ENCODE measurements at places on chromosomes 12 and 14.

- no peak for DNase-seq
These were observed 52.2 kb upstream of the CD163 start for GRCh38 chr12:7555752-7556151.

DNA sequence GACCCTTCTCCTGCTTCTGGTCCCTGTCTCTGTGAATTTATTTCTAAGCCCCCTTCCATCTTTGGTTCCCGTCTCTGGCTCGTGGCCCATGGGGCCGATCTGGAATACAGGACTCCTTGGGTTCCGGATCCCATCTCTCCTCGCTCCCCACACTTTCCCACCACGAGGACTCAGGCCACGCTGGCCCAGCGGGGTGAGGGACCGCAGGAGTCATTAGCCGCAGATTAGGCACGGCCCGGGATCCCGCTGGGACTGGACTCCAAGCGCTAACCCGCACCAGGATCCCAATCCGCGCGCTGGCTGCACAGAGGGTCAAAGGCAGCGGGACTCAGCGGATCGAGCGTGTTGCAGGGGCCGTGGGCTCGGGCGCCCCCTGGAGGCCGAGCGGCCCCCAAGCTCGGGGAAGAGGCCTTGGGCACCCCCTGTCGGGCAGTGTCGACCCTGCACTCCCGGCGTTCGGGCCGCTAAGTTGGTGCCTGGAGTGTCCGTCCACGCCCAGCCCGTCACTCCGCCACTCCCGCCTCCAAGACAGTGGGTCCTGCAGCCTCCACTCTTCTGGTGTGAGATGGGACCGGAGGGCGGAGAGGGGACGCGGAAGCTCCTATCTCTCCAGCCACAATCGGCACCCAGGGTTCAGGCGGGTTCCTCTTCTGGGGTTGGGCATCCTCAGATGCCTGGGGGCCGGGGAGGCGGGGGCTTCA is 9.5 kb downstream of the SHMT2 start:
- DNase-seq: peak; percentile 98

DNA sequence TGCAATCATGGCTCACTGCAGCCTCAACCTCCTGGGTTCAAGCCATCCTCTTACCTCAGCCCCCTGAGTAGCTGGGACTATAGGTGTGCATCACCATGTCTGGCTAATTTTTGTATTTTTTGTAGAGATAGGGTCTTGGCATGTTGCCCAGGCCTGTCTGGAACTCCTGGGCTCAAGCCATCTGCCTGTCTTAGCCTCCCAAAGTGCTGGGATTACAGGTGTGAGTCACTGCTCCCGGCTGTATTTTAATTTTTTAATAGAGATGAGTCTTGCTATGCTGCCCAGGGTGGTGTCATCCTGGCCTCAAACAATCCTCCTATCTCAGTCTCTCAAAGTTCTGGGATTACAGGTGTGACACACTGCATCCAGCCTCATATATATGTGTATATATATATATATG is 31.7 kb upstream of the GPRC5A start:
- no peak for DNase-seq

DNA sequence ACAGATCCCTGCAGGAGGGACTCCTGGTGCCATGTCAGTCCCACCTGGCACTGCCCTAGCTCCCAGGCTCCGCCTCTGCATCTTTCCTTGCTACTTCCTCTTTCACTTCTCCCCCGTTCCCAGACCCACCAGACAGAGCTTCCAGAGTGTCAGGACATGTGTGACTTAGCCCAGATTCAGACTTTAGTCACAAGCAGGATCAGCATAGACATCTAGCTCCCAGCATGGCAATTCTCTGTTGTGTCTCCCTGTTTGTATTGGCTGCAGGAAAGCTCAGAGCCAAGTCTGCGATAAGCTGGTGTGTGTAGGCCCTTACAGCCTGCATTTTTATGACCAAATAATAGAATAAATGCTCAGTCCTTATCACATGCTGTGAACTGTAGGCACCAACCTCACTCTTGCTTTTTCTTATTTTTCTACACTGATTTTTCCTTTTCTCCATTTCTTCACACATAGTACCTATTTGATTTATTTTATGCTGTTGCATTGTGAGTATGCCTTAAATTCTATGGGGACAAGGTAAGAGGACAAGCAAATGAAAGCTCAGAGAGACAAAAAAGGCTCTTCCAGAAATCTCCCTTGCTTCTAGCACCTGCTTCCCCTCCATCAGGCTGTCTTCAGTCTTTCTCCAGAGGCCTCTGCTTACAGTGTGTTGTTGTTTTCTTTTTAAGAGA is 5.9 kb downstream of the DHRS2 start:
- DNase-seq: no peak

DNA sequence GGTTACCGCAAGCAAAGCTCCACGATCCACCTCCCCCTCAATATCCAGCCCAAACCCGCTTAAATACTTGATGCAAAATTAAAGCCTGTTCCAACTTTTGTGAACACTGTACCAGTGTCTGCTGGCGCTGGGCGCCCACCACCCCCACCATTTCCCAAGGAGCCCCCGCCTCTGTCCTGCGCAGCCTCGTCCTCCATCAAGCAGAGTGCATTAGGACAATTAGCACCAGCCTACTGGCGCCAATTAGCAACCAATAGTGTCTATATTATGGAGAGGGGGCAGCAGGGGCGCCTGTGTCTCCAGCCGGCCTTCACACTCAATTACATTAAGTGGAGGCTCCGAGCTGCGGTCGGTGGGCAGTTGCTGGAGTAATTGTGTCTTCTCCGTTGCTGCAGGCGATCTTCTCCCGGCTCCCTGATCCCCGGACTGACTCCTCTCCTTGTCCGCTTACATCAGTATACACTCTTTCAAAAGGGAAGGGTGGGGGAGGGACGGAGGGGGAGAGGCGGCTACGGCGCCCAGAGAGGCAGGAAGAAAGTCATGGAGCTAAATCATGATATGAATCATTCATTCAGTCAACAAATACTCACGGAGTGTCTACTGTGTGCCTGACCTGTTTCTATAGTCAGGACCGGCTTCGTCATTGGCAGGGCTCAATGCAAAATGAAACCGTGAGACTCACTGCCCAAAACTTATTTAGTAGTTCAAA is 707.3 kb downstream of the MED13L start:
- DNase-seq: no peak

- DNase-seq: peak; percentile 52
These were observed 736.8 kb upstream of the USP15 start for GRCh38 chr12:61523276-61523992.

- no peak for DNase-seq
These were observed 10.4 kb upstream of the OSBPL8 start for GRCh38 chr12:76569685-76570604.

DNA sequence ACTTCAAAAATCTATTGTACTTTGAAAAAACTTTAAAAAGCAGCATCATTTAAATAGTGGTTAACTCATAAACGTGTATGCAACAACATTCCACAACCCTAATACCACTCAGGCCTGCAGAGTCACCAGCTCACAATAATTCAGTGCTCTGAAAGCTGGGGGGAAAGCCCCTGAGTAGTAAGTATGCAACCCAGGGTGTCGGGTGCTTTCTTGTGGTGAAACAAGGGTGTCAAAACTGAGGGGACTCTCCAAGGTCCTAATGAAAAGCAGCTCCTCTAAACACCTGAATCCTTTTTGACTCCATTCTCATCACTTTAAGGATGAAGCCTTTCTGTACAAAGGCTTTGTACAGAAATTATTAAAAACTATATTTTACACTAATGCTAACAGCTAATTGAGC is 33.7 kb downstream of the FGFR1OP2 start:
- no peak for DNase-seq

- no peak for DNase-seq
These were observed 89.9 kb downstream of the TBX5 start for GRCh38 chr12:114316076-114316475.

Measured in ecto neural progenitor cell (in vitro differentiated cells).